ENCODE measurements at places on chromosomes 7 and 10.
A peak's percentile ranks its signal among the peaks of the same experiment; 100 is the strongest.

DNA sequence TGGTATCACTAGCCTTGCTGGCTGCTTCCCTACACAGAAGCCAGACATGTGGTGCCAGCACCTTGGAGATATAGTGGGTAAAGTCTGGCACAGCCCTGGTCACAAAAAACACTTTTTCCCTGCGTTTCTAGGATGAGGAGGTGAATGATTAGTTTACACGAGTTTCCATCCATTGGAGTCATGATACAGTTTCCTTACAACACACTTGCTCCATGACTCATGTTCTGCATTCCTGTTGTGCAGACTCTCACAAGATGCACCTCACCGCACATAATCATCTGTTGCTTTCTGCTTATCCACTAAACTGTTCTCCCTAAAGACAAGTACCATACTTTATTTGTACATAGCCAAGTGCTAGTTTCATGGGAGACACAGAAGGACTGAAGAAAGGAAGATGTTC lies 747.1 kb upstream of the GALNT17 start:
- peak; percentile 94 for DNase-seq

DNA sequence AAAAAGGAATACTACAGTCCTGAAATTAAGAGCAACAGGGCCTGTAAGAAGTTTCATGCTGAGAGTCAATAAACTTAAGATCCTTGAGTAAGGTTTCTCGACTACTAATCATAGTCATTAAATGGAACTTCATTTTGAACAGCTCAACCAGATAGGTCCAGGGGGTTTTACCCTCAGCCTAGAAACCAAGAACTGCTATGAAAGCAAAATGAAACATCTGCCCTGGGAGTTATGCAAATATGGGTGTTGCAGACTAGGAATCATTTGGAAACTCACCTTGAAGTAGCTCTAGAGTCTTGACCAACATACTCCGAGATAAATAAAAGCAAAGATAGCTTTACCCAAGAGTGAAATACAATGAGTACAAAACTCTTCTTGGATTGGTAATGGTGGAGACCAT lies 128.0 kb downstream of the HGF start:
- no peak for DNase-seq

DNA sequence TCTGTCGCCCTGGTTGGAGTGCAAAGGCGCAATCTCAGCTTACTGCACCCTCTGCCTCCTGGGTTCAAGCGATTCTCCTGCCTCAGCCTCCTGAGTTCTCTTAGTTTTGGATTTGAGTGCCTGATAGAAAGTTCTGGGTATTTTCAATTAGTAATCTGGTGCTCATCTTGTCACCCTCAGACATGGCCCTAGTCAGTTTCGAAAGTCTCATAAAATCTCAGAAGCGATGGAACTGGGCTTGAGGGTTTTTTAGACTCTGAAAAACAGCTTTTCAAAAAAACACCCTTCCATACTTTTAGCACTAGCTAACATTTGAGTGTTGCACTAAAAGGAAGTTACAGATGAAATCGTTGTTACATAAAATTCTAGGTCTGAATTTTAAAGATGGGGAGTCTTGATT lies 9.4 kb upstream of the PIP4K2A start:
- no peak for DNase-seq

DNA sequence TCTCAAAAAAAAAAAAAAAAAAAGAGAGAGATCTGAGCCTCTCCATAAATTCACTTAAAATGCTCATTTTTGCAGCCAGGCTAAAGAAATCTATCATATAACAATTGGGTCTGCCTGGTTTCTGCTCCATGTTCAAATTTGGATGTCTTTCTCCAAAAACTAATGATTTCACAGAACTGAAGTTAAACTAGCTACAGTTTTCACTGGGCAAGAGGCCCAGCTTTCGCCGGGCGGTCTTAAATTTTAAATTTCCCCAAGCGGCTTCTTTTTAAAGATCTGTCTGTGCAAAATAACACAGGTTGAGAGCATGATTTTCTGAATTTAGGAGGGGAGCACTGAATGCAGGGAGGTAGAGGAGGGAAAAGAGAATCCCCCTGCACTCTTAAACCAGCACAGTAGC lies 603.4 kb downstream of the KCNMA1 start:
- no peak for DNase-seq

- peak; percentile 69 for DNase-seq
These were observed 8.2 kb upstream of the SVIL start for GRCh38 chr10:29642990-29643389.

DNA sequence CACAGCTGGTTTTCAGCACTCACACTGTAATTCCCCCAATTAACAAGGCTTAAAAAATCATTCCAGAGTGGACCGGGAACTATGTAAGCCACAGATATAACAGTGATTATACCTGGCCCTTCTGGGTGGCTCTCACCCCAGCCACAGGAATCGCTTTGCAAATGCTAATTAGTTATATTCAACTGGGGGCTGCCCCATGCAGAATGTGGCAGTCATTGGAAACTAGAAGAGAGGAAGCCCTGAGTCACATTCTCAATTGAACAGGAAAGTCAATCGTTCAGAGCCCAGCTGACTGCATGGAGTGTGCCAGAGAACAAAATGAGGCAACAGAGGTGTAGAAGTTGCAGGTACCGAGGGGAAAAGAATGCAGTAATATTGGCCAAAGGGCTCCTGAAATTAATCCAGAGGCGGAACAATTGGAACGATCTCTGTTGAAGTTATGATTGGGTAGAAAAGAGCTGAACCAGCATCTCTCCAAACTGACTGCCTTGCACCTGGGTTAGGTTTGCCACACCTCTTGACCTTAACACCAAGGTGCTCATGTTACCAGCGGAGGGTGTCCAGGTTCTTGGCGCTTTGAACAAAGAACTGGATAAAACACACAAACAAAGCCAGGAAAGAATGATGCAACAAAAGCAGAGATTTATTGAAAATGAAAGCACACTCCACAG lies 909.7 kb upstream of the AUTS2 start:
- DNase-seq: peak; percentile 35

- DNase-seq: no peak
These were observed 72.6 kb upstream of the STEAP1 start for GRCh38 chr7:90081621-90082020.

- DNase-seq: peak; percentile 98
These were observed 13.2 kb downstream of the HDAC9 start for GRCh38 chr7:18508443-18509427.

DNA sequence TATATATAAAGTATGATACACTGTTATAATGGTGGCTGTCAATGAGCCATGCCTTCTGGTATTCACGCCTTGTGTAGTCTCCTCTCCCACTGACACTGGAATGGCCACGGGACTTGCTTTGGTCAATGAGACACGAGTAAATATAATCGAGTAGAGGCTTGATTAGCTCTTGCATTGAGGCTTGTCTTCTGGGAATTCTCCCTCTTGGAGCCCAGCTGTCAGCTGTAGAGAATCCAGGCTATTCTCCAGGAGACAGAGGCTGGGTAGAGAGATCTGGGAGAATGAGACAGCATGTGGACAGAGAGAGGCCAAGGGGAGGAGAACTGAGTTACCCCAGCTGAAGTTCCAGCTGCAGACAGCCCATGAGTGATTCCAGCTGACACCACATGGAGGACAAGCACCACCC lies 25.2 kb upstream of the PLCE1 start:
- no peak for DNase-seq

DNA sequence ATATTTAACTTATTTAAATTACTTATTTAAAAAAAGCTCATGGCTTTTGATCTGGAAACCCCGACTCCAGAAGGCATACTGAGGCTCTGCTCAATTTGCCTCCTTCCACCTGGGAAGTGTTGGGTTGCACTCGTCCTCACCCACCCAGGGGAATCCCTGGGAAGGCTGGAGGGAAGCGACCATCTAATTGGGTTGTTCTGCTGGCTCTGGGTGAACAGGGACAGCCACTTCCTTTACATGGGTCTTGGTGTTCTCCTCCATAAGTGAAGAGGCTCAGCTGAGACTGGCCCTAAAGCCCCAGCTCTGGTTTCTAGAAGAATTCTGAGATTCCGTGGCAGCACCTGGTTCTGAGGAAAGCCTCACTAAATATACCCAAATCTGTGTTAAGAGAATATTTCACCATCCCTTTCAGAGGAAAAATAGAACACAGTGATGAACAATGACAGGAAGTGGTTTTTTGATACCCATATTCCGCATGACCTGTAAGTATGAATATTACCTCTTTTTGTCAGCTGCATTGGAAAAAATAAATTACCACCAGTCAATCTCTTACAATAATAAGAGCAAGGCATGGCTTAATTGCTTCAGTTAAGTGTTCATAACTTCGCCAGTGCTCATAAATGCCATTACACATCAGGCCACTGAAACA lies 131.1 kb upstream of the SHH start:
- no peak for DNase-seq

- no peak for DNase-seq
These were observed 39.3 kb downstream of the INSIG1 start for GRCh38 chr7:155336812-155337602.

GRCh38 chr10:94361171-94361794 lies 1.5 kb downstream of the NOC3L start:
- DNase-seq: no peak

- DNase-seq: no peak
These were observed 99.9 kb upstream of the CHST15 start for GRCh38 chr10:124193309-124193696.

GRCh38 chr10:105025092-105025491 lies 384.0 kb downstream of the SORCS3 start:
- no peak for DNase-seq

- DNase-seq: peak; percentile 3
These were observed 13.1 kb downstream of the IFT22 start for GRCh38 chr7:101308245-101309085.

DNA sequence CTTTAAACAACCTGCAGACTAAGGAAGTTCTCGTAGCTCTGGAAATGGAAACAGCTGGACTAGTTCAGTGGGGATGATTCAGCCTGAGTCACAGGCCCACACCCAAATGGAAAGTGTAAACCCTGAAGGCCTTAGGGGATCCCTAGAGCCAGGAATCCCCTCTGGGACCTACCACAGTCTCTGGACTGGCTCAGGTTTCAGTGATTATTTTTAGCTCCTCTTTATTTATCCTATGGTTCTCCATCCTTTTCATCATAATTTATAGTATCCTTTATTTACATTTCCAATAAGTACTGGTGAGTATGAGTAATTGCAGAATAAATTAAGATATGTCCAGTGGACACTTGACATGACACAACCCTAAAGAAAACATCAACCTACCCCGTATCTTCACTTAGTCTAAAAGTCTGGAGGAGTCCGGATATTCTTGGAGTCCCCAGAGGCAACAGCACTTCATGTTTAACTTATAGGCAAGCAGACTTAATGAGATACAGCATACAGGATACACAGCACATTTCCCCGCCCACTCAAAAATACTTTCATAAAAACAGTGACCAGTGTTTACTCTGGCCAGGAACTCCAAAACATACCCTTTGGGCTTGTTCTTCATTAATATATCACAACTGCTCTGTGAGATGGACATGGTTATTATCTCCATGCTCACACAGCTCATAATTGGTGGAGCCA lies 28.4 kb upstream of the SEMA3E start:
- peak; percentile 94 for DNase-seq

DNA sequence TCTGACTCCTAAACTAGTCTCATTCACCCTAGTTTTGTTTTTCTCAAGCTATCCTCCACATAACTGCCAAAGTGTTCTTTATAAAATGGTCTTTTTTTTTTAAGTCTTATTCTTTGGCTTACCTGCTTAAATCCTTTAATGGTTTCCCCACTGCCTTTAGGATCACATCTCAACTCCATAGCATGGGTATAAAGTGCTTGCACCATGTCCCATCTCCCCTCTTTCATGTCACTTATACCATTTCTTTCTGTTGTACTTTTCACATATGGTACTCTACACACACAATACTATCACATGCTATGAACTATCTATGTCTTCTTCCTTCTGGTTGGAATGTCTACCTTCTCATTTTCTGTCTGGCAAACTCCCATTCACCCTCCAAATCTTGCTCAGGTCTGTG lies 5.1 kb downstream of the MTPAP start:
- no peak for DNase-seq

DNA sequence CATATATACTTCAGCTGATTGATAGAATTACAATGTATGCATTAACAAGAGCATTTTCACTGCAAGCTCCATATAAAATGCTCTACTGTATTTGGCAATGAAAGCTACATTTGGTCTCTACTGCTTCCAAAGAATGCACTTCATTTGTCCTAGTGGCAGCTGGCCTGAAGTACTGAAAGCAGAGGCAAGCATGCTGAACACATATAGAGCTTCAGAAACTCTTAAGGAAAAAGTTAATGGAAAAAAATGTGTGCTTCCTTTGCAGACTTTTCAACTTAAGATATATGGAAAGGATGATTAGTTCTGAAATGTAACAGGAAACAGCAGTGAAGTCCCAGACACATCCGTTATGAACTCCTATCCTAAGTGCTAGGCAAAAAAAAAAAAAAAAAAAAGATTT lies 537.1 kb upstream of the POM121L12 start:
- no peak for DNase-seq

- no peak for DNase-seq
These were observed 38.3 kb downstream of the LRRC18 start for GRCh38 chr10:48901319-48901718.

GRCh38 chr10:121696854-121697253 lies 98.6 kb upstream of the FGFR2 start:
- DNase-seq: no peak

DNA sequence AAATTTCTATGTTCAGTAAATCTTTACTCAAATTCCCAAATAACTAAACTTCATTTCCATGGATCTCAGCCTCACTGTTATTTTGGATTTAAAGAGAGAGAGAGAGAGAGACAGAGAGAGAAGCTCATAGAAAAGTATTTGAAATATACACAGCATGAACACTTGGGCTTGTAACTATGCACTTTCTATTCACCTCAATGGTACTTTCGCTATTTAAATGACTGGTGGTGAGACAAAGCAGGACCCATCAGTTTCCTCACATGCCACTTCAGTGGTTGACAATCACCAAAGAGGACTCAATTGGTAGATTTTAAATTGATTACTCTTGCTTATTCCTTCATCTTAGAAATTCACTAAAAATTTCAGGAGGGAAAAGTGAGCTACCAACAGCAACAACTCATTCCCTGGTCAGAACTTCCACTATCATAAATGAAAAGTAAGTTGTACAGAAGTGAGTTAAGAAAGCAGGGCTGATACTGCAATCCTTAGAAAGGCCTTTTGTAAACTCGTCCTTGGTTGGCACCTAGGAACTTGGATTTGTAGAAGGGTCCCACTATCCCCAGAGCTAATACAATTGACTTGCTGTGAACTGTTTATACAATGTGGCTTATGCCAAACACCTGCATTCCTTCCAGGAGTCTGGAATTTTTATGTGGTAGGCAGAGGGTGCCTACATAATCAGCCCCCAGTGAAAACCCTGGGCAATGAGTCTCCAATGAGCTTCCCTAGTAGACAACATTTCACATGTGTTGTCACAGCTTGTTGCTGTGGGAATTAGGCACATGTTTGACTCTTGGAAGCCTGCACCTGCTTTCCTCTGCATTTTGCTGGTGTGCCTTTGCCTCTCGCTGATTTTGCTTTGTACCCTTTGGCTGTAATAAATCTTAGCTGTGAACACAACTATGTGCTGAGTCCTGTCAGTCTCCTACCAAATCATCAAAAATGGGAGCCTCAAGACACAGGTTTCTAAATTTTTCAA lies 10.8 kb downstream of the ERLIN1 start:
- no peak for DNase-seq

Data from astrocyte (in vitro differentiated cells and primary cell).